ENCODE measurements at places on chromosomes 1 and 21. TPM values are rescaled to one million over a fixed set of nuclear protein-coding genes. Genes with fewer than 3 reads are reported as not detected.

Gene PLA2G2F
- total RNA-seq = not detected

Gene PTGER3
- total RNA-seq = 2.7 TPM

Gene TTC22
- total RNA-seq = 94.5 TPM

Gene VASH2
- total RNA-seq = 0.59 TPM

Gene FAAH
- total RNA-seq = 71.1 TPM

Gene UTS2
- total RNA-seq = not detected

Gene DEPDC1
- 1.9 TPM for total RNA-seq

DNA sequence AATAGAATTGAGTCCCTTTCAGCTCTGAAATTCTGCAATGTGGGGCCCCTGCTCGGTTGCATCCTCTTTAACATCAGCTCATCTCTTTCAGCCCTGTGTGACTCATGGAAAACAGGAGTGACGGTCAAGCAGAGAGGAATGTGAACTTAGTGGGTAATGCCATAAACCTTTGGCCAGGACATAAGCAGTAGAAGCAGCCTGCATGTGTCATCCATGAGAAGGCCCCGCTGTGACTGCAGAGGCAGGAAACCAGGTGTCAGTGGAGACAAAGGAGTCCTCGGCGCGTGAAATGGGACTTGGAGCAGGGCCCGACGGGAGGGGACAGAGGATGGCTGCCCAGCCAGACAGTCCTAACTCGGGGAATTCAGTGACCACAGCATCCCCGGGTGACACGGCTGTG is 21.1 kb upstream of the EPHB2 start:
- no peak for DNase-seq

DNA sequence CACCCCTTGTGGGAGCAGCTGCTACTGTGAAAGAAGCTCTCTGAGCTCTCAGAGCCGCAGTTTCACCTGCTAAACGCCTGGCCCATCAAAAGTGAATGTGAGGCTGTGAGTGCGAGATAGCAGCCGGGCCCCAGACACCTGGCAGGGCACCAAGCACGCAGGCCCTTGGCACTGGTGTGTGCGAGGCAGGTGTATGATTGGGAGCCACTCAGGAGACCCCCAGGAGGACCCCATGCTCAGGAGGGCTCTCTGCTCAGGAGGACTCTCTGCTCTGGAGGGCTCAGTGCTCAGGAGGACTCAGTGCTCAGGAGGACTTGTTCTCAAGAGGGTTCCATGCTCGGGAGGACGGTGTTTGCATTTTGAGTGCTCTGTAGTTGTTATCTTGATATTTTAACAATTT is 14.3 kb upstream of the ADARB1 start:
- no peak for DNase-seq

DNA sequence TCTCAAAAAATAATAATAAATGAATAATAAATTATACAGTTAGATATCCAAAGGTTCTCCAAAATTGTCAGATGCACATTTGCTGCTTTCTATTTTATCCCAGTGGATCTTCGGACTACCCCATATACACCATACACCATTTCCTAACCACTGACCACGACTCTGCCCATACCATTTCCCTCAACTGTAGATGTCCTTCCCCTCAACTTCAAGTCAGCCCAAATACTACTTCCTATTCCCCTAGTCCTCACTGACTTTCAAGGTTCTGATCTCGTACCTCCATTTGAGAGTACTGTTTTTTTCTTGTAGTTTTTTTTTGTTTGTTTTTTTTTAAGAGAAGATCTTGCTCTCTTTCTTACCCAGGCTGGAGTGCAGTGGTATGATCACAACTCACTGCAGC is 19.6 kb downstream of the EIF4G3 start:
- no peak for DNase-seq

DNA sequence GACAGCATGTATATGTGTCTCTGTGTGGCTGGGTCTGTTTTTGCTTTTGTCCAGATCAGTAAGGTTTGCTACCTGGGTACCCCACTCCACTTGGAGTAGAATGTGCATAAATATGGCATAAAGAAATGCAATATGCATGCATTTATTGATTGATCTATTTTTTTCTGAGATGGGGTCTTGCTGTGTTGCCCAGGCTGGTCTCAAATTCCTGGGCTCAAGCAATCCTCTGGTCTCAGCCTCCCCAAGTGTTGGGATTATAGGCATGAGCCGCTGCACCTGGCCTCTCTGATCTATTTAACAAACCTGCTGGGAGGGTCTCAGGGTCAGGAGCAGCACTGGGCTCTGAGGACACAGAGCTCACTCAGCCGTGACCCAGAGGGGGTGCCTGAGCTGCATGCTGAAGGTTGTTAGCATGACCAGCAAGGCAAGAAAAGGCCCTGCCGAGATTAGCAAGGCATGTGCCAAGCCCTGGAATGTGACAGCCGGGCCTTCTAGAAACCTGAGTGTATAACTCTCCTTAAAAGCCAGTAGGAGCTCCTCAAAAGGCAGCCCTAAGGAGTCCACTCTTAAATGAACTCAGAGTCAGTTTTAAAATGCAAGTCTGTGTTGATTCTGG is 22.5 kb downstream of the PCSK9 start:
- DNase-seq = no peak

DNA sequence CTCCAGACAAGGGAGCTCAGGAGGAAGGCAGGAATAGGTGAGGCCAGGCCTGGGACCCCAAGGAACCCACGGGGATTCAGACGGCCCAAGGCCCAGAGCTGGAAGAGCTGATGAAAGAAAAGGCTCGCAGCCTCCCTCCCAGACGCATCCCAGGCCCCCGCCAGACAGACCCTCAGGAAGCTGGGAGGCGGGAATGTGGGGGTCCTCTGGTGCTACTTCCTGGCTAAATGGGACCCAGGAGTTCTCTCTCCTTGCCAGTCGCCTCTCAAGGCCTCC is 430 bp downstream of the FBXO2 start:
- no peak for DNase-seq

GRCh38 chr1:95386371-95386770 is 152.4 kb downstream of the RWDD3 start:
- DNase-seq = no peak

- DNase-seq = no peak
These were observed 42.5 kb downstream of the ERI3 start for GRCh38 chr1:44312399-44313196.

- no peak for DNase-seq
These were observed 779 bp upstream of the SVBP start for GRCh38 chr1:42817976-42818375.

DNA sequence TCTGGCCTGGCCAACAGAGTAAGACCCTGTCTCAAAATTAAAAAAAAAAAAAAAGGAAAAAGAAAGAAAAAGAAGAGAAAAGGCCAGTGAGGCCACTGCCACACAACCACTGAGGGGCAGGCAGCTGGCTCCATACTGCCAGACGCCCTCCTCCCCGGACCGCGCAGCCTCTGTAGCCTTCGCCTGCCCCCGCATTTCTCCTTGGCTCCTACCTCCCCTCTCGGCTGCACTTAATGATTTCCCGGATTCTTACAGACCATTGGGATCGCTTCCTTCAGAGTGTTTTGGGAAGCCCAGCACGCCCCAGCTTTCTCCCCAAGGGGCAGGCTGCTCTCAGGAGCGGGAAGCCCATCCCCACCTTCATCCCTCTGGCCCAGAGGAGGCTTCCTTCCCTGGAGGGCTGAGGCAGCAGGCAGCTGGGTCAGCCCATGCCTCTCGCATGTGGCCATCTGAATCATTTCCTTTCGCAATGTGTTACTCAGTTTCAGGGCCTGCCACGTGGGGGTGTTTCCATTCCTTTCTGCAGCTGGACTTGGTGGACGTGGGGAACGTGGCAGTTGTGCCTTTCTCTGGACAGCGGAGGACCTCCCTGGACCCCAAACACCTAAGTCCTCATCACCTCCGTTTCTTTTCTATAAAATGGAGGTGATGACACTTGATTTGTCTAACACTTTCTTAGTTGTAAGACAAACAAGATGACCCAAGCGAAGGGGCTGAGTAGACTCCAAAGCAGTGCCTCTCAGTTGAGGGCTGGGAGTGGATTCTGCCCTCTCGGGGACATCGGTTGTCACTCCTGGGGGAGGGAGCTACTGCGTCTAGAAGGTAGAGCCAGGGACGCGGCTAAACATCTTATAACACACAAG is 2.3 kb downstream of the SLC2A5 start:
- peak; percentile 32 for DNase-seq

- peak; percentile 69 for DNase-seq
These were observed 27.1 kb downstream of the NEK2 start for GRCh38 chr1:211648336-211648735.

GRCh38 chr1:58764294-58764978 is 19.4 kb downstream of the JUN start:
- no peak for DNase-seq

DNA sequence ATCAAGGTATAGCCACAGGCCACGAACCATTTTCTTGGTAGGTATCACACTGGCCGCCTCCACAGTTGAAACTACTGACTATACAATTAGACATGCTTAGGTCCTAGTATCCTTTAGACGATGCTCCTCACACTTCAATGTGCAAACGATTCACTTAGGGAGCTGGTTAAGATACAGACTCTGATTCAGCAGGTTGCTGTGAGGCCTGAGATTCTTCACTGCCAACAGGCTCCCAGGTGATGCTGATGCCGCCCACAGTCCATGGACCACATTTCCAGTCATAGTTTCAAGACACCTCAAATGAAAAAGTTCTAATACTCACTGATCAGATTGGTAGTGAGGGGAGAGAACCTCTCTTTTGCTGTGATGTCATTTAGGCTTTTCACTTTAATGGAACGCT is 6.8 kb downstream of the ATP5PO start:
- DNase-seq = no peak

All from left colon (tissue), 2 donors.